ENCODE measurements at places on chromosomes 5 and 9.

DNA sequence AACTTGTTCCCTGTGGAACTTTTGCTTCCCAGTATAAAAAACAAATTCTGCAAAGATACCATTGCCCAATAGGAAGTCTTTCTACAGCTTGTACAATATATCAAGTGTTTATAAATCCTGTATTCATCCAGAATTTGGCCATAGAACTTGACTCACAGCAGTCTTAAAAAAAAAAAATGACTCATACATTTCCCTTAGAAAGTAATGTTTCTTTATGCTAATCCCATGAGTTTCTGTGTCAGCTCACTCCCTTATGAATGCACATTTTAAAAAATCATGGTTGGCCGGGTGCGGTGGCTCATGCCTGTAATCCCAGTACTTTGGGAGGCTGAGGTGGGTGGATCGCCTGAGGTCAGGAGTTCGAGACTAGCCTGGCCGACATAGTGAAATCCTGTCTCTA lies 89.3 kb upstream of the DMRT1 start:
- DNase-seq: no peak

GRCh38 chr5:112707187-112708102 lies 30.2 kb upstream of the APC start:
- DNase-seq: peak; percentile 96

DNA sequence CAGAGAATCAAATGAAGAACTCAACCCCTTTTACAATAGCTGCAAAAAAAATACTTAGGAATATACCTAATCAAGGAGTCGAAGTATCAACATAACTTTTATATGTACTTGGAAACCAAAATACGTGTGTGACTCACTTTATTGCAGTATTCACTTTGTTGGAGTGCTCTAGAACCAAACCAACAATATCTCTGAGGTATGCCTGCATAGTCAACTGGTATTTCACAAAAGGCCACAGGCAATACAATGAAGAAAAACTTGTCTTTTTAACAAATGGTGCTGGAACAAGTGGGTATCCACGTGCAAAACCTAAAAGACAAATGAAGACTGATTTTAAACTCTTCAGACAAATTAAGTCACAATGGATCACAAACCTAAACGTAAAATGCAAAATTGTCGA lies 385.7 kb downstream of the TLE1 start:
- no peak for DNase-seq

- DNase-seq: no peak
Measured at GRCh38 chr9:93893194-93893593, 62.0 kb downstream of the BARX1 start.

GRCh38 chr9:36341936-36342577 lies 58.0 kb downstream of the RNF38 start:
- DNase-seq: no peak

- DNase-seq: no peak
Measured at GRCh38 chr5:35367526-35367925, 137.2 kb upstream of the PRLR start.

- DNase-seq: no peak
Measured at GRCh38 chr9:129900263-129901027, 65.2 kb downstream of the USP20 start.

DNA sequence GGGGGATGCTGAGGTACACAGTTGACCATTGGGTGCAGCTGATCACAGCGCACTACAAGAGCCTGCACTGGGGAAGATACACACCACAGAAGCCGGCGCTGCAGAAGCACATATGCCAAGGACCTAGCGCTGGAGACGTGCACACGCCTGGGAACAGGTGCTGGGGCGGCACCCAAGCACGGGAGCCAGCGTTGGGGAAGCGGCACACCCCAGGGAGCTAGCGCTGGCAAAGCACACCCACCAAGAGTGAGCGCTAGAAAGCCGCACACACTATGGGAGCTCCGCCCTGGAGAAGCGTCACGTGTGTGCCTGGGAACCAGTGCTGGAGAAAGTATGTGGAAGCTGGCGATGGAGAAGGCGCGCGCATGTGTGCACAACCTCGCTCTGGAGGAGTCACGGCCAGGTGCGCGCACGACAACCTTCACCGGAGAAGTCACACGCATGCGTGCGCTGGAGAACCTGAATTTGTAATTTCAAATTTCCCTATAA lies 4.5 kb downstream of the FANCC start:
- no peak for DNase-seq

All from activated naive CD4-positive, alpha-beta T cell treated with anti-CD3 and anti-CD28 coated beads, Interleukin-2, amount 50 U/mL, for 16 hours (primary cell).